Ureter (tissue), 1 donor: ENCODE measurements at places on chromosomes 2 and 18. TPM values are rescaled to one million over a fixed set of nuclear protein-coding genes. Genes with fewer than 3 reads are reported as not detected.

The ITPRIPL1 gene
- total RNA-seq, result 1.7 TPM

The FSHR gene
- total RNA-seq, result not detected

DNA sequence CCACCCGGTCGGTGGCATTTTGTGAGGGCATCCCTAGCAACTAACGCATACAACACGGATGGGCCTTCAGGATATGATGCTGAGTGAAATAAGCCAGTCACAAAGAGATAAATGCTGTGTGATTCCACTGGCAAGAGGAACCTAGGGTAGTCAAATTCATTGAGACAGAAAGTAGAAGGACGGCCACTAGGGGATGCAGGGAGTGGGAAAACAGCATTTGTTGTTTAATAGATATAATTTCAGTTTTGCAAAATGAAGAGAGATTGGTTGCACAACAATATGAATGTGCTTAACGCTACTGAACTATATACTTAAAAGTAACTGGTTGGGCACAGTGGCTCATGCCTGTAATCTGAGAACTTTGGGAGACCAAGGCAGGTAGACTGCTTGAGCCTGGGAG, 112.9 kb downstream of the AFF3 start:
- no peak for DNase-seq

The SLC38A11 gene
- total RNA-seq, result 2.4 TPM

The MITD1 gene
- 27.0 TPM for total RNA-seq

GRCh38 chr2:200255549-200255948, 50.9 kb upstream of the SPATS2L start:
- no peak for DNase-seq

DNA sequence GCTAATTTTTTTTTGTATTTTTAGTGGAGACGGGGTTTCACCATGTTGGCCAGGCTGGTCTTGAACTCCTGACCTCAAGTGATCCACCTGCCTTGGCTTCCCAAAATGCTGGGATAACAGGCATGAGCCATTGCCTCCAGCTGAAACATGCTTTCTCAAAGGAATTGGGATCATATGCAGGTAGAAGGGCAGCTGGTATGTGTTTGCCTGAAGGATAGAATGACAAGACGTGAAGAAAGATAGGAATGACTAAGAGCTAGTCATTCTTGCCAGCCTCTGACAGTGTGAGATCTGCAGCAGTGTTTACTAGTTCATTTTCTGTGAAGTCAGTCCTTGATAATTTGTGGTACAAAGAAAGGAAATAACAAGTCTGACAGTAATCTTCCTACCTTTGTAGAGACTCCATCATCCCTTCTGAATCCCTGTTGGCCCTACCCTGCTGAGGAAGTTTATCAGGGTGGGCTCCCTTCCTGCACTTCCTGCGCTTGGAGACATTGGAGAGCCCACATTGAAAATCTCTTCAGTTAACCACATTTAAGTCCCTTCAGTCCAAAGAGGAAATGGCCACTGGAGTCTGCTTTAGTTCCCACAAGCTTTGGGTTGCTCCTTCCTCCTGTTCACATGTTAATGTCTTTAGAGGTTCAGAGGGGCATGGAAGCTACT, 14.7 kb downstream of the CFLAR start:
- DNase-seq, result no peak

The MARCHF4 gene
- not detected for total RNA-seq

DNA sequence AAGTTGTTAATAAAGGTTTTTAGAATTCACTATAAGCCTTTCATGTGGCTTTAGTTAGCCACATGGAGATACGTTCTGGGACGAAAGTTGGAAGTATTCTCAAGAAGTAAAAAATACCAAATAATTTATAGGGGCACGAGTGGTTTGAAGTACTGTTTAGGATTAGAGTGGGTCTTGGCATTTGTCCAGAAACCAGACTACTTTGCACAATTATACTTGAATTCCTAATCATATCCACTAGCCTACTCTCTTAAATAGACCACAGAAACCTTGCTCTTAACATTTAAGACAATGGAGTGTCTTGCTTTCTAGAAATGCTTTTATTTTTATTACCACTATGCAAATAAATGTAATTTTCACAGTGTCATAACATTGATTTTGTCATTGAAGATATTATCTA, 44.6 kb downstream of the UBE2E3 start:
- DNase-seq, result no peak
